ENCODE measurements at places on chromosomes 1 and 21.

GRCh38 chr1:2282556-2283270 is 54.6 kb downstream of the SKI start:
- no peak for DNase-seq

DNA sequence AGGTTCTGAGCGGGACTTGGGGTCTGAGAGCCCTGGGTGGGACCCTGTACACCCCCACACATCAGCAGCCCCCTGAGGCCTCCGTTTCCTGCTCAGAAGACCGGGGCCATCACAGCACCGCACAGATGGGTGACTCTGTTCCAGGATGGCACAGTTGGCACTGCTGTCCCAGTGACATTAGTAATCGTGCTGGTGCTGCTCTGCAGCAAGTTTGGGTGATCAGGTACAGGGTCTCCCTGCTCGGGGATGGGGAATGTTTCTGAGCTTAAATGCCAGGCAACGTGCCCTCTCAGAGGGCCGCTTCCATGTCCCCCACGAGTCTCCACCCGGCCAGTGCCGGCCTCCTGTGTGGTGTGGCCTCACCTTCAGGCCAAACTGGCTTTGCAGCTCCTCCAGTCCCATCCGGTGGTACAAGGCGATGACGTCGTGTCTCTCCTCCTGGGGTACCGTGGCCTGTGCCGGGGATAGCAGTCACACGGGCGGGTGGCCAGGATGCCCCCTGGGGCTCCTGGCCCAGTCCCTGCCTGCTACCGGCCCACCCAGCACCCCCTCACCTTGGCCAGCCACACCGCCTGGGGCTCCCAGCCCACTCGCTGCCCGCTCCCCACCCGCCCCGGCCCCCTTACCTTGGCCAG is 17.1 kb downstream of the PRXL2B start:
- DNase-seq = no peak

DNA sequence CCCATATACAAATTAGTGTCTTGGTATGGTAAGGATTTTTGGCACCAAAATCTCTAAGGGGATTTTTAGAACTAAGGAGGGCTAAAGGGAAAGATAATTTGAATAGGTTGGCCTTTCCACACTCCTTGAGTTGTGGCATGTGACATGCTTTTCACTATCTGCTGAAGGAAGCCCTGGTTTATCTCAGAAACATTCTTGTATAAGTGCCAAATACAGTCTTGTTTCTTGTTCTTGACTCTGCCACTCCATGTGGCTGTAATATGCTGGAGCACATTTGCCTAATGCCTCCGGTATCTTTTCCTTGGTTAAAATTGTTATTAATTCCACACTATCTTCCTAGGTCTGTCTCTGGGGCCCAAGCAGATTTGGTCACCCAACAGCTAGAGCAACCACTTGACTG is 457.0 kb downstream of the USP25 start:
- no peak for DNase-seq

DNA sequence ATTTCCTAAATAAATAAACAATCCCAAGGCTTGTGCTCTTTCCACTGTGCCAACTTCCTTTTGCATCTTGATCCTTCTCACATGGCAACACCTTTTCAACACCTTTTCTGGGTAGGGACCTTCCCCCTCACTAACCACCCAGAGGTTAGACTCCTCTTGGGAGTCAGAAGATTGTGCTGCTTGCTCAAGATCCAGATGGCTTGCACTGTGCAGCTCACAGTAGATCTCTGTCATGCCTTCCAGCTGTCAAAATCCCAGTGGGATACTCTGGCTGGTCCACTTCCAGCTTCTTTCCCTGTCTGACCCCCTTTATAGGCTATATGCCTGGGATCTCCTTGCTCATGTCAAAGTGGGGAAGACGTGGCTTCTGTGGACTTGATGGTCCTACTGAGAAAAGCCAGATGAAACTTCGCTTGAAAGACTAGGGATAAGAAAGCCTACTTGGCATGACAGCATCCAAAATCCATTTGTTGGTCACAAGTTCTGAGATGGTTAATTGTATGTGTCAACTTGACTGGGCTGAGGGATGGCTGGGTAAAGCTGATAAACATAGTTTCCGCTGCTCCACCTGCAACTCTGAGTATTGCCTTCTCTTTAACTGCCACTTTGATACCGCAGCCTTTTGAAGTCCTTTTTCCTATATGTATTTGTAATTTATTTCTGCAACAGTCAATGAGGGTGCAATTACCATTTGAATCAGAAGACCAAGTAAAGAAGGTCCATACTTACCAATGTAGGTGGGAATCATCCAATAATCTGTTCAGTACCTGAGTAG is 74.5 kb downstream of the S1PR1 start:
- DNase-seq = no peak

GRCh38 chr1:239516579-239516978 is 130.2 kb downstream of the CHRM3 start:
- no peak for DNase-seq

- DNase-seq = no peak
Observed at GRCh38 chr21:29271927-29272333, 26.8 kb upstream of the BACH1 start.

GRCh38 chr1:39819091-39819812 is 30.6 kb upstream of the BMP8B start:
- DNase-seq = no peak
